ENCODE measurements at places on chromosomes 16 and 17. TPM values are rescaled to one million over a fixed set of nuclear protein-coding genes. Genes with fewer than 3 reads are reported as not detected.

- no peaks in the 10 kb centered on the region for H3K27me3 ChIP-seq
- H3K27ac ChIP-seq = no peak overlapping the region
- H3K36me3 ChIP-seq = no peaks in the 10 kb centered on the region
- H3K4me1 ChIP-seq = no peaks in the 10 kb centered on the region
- no peak for DNase-seq
Measured at GRCh38 chr16:59878479-59878878, 1144.4 kb upstream of the GOT2 start.

DNA sequence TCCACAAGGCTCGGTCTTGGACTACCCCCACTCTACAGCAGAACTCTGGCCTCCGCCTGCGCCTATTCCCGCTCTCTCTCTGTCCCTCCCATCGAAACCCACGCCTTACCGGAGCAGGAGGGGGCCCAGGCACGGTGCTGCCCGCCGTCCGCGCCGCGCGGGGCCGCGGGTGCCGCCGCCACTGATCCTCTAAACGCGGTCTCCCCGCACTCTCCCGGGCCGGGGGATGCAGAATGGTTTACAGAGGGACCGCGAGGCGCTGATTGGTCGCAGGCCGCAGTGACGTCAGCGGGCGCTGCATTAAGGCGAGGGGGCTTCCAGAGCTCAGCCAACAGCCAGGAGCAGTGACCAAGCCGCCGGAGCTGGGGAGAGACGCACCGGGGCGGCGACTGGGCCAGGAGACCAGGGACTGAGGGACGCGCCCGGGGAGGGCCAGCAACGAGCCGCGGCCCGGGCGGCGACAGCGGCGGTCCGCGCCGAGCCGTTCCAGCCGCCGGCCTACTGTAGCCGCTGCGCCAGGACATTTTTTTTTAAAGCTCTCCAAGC is 747 bp upstream of the LHX1 start:
- H3K4me1 ChIP-seq = peaks cover 63% of the 10 kb centered on the region
- peaks cover 12% of the 10 kb centered on the region for H3K36me3 ChIP-seq
- peaks cover 91% of the 10 kb centered on the region for H3K27me3 ChIP-seq

- no peaks in the 10 kb centered on the region for H3K36me3 ChIP-seq
- DNase-seq = no peak
- peaks cover 4% of the 10 kb centered on the region for H3K4me1 ChIP-seq
- no peak overlapping the region for H3K4me3 ChIP-seq
- H3K27ac ChIP-seq = no peak overlapping the region
Measured at GRCh38 chr17:45833920-45834319, 10.8 kb upstream of the SPPL2C start.

GRCh38 chr17:76833747-76834146 is 34.5 kb upstream of the MGAT5B start:
- peaks cover 2% of the 10 kb centered on the region for H3K4me1 ChIP-seq
- no peak for DNase-seq

GRCh38 chr17:38465391-38466345 is 37.4 kb downstream of the ARHGAP23 start:
- no peaks in the 10 kb centered on the region for H3K27me3 ChIP-seq
- no peak overlapping the region for H3K4me3 ChIP-seq
- H3K4me1 ChIP-seq = no peaks in the 10 kb centered on the region
- no peak for DNase-seq
- H3K27ac ChIP-seq = no peak overlapping the region

- H3K27me3 ChIP-seq = no peaks in the 10 kb centered on the region
- H3K27ac ChIP-seq = no peak overlapping the region
- DNase-seq = no peak
- H3K4me1 ChIP-seq = no peaks in the 10 kb centered on the region
- H3K4me3 ChIP-seq = no peak overlapping the region
- no peaks in the 10 kb centered on the region for H3K36me3 ChIP-seq
Measured at GRCh38 chr16:88499292-88499691, 46.2 kb downstream of the ZFPM1 start.

DNA sequence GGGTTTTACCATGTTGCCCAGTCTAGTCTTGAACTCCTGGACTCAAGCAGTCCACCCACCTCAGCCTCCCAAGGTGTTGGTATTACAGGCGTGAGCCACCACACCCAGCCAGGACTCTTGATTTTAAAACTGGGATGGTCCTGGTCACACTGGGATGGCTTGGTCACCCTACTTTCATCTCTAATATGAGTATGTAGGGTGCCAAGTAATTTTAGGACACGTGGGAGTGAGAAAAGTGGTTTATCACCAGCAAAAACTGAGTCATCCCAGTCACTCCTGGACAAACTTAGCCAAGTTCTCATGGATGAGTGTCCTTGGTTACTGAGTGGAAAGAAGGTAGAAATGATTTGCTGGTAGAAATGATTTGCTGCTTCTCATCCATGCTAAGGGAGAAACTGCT is 9.9 kb downstream of the CLEC19A start:
- H3K36me3 ChIP-seq = no peaks in the 10 kb centered on the region
- DNase-seq = no peak
- H3K4me1 ChIP-seq = peaks cover 8% of the 10 kb centered on the region
- H3K27ac ChIP-seq = no peak overlapping the region
- H3K27me3 ChIP-seq = peaks cover 6% of the 10 kb centered on the region

DNA sequence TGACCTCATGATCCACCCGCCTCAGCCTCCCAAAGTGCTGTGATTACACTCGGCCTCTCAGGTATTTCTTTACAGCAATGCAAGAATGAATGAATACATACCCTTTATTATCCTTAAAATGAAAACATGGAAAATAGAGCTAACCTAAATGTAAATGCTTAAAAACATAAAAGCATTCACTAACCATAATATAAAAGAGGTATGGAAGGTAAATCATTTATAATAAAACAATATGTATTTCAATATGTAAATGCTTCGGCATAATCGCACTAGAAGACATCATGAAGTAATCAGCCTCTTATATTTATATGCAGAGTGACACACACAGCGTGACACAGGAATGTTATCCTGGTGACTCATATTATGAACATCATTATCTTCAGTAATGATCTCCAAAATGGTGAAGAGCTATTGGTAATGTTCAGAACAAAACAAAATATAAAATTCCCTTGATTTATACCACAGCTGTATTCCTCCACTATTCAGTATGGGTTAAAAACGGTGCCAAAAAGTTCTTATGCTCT is 53.9 kb downstream of the AIPL1 start:
- peaks cover 4% of the 10 kb centered on the region for H3K27me3 ChIP-seq
- no peaks in the 10 kb centered on the region for H3K4me1 ChIP-seq
- no peak overlapping the region for H3K27ac ChIP-seq
- H3K36me3 ChIP-seq = no peaks in the 10 kb centered on the region
- DNase-seq = no peak

DNA sequence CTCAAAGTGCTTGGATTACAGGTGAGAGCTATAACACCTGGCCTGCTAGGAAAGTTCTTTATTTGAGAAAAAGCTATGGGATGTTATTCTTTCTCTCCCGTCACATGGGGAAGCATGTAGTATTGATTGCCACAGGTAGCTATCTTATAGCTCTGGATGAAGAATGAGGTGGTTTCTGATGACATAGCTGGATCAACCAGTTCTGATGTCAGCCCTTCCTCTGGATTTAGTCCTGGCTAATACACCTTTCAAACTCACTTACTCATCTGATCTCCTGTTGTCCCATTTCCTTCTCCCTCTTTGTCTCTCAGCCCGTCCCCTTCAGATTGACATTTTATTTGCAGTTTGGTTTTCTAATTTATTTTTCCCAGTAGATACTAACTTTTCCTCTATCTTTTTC is 14.1 kb upstream of the PPM1D start:
- H3K4me3 ChIP-seq = no peak overlapping the region
- H3K4me1 ChIP-seq = no peaks in the 10 kb centered on the region
- H3K27me3 ChIP-seq = no peaks in the 10 kb centered on the region
- DNase-seq = no peak
- H3K36me3 ChIP-seq = no peaks in the 10 kb centered on the region
- no peak overlapping the region for H3K27ac ChIP-seq

- no peaks in the 10 kb centered on the region for H3K27me3 ChIP-seq
- H3K4me1 ChIP-seq = peaks cover under 1% of the 10 kb centered on the region
- no peaks in the 10 kb centered on the region for H3K36me3 ChIP-seq
- no peak for DNase-seq
Measured at GRCh38 chr17:57125866-57126265, 40.8 kb downstream of the AKAP1 start.

GRCh38 chr16:66682271-66682670 is 14.3 kb downstream of the CMTM4 start:
- DNase-seq = no peak
- no peaks in the 10 kb centered on the region for H3K27me3 ChIP-seq

DNA sequence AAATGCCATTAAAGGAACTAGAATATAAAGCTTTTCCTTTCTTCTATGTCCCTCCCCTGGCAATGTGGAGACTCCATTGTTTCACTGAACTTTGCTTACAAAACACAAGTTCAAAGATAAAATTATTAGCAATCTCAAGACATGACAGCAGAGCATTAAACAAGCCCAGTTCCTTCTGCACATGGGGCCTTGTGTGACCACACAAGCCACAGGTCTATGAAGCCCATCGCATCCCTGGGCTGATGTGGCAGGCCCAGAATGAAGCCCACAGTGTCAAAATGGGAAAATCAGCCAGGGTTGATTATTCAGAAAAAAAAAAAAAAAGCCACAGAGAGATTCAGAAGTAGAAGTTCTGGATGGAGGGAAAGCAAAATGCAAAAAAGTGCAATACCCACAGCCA is 12.9 kb upstream of the SLC39A11 start:
- DNase-seq = no peak
- H3K27me3 ChIP-seq = no peaks in the 10 kb centered on the region
- H3K4me3 ChIP-seq = no peak overlapping the region
- H3K27ac ChIP-seq = no peak overlapping the region

DNA sequence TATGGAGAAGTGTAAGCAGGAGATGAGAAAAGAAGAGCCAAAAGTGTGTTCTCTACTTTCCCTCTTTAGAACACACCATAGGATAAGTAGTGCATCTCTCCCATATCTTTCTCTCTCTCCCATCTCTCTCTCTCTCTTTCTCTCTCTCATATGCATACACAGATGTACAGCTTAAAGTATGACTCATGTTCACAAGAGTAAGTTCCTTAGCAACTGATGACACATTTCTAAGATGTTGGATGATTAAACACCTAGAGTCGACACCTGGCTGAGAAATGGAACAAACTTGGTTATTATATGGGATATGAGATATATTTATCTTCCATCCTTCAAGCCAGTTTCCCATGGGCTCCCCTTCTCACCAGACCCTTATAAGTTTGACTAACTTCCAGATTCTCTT is 113.5 kb downstream of the TMEM132E start:
- no peak for DNase-seq
- no peak overlapping the region for H3K27ac ChIP-seq
- H3K36me3 ChIP-seq = no peaks in the 10 kb centered on the region

- no peaks in the 10 kb centered on the region for H3K4me1 ChIP-seq
- H3K4me3 ChIP-seq = no peak overlapping the region
- no peaks in the 10 kb centered on the region for H3K36me3 ChIP-seq
- no peak overlapping the region for H3K27ac ChIP-seq
- DNase-seq = no peak
Measured at GRCh38 chr16:77227745-77228144, 28.5 kb downstream of the SYCE1L start.

GRCh38 chr16:78842950-78843349 is 743.5 kb downstream of the WWOX start:
- no peaks in the 10 kb centered on the region for H3K36me3 ChIP-seq
- no peak overlapping the region for H3K4me3 ChIP-seq
- H3K4me1 ChIP-seq = no peaks in the 10 kb centered on the region
- H3K27ac ChIP-seq = no peak overlapping the region
- no peaks in the 10 kb centered on the region for H3K27me3 ChIP-seq
- DNase-seq = no peak

GRCh38 chr17:80264205-80265075 is 3.8 kb downstream of the RNF213 start:
- DNase-seq = peak; percentile 69
- H3K4me1 ChIP-seq = peaks cover 48% of the 10 kb centered on the region
- H3K4me3 ChIP-seq = peak overlapping the region; percentile 94

- H3K4me3 ChIP-seq = no peak overlapping the region
- H3K36me3 ChIP-seq = no peaks in the 10 kb centered on the region
- DNase-seq = no peak
- H3K27ac ChIP-seq = no peak overlapping the region
- H3K4me1 ChIP-seq = peaks cover 7% of the 10 kb centered on the region
- peaks cover 4% of the 10 kb centered on the region for H3K27me3 ChIP-seq
Measured at GRCh38 chr16:81401035-81401950, 43.3 kb upstream of the CMIP start.

DNA sequence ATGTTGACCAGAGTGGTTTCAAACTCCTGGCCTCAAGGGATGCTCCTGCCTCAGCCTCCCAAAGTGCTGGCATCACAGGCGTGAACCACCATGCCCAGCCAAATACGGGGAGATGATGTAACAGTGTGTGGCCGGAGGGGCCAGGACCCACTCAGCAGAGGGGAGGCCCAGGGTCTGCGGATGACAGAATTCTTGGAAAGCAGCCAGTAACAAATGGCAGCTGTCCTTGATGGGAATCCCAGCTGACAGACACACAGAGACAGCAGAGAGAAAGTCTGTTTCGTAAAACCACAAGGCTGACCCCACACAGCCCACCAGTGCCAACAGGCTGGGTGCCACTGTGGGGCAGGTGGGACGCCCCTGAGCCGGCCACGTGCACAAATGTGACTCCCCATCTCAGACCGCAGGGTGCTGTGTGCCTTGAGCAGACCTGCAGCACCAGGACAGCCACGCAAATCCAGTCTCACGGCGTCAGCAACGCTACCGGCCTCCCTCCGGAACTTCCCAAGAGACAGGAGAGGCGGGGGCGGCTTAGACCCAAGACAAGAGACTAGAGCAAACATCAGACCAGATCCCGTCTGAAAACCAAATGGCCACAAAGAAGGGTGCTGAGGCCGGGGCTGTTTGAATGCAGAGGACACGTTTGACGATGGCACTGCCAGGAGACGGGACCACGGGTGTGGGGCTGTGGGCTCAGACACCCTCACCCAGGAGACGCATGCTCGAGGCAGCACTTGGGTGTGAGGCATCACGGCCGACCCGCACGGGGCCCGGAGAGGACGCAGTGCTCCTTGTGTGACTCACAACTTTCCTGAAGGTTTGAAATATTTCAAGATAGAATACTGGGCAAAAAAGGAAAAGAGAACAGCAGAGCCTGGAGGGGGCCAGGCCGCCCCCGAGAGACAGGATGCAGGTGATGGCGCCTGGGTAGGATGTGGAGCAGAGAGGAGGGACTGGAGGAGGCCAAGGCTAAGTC is 24.6 kb downstream of the CTU2 start:
- no peak overlapping the region for H3K27ac ChIP-seq
- no peak overlapping the region for H3K4me3 ChIP-seq
- DNase-seq = no peak
- H3K27me3 ChIP-seq = no peaks in the 10 kb centered on the region

- H3K36me3 ChIP-seq = peaks cover 66% of the 10 kb centered on the region
- peak overlapping the region; percentile 74 for H3K27ac ChIP-seq
- DNase-seq = no peak
- H3K27me3 ChIP-seq = no peaks in the 10 kb centered on the region
- H3K4me1 ChIP-seq = peaks cover 65% of the 10 kb centered on the region
Measured at GRCh38 chr17:80650751-80651518, 106.3 kb downstream of the RPTOR start.

- no peak overlapping the region for H3K4me3 ChIP-seq
- H3K27me3 ChIP-seq = no peaks in the 10 kb centered on the region
- H3K27ac ChIP-seq = no peak overlapping the region
- no peaks in the 10 kb centered on the region for H3K4me1 ChIP-seq
- H3K36me3 ChIP-seq = no peaks in the 10 kb centered on the region
Measured at GRCh38 chr16:57949595-57950238, 21.2 kb downstream of the CNGB1 start.

TBX21 gene
- total RNA-seq = 16.0 TPM

SULT1A3 gene
- total RNA-seq = 38.1 TPM

GUCY2D gene
- not detected for total RNA-seq

MPRIP gene
- total RNA-seq = 261 TPM

CCL13 gene
- total RNA-seq = not detected

SECTM1 gene
- 16.4 TPM for total RNA-seq

TNFRSF13B gene
- not detected for total RNA-seq

C16orf54 gene
- total RNA-seq = 92.3 TPM

ANKRD13B gene
- total RNA-seq = 12.3 TPM

Measured in activated CD4-positive, alpha-beta T cell treated with anti-CD3 and anti-CD28 coated beads, Interleukin-2, amount 10 ng/mL, durations not matched to agents 7 days and 5 days (primary cell).